ENCODE measurements at places on chromosomes 16 and 17.

DNA sequence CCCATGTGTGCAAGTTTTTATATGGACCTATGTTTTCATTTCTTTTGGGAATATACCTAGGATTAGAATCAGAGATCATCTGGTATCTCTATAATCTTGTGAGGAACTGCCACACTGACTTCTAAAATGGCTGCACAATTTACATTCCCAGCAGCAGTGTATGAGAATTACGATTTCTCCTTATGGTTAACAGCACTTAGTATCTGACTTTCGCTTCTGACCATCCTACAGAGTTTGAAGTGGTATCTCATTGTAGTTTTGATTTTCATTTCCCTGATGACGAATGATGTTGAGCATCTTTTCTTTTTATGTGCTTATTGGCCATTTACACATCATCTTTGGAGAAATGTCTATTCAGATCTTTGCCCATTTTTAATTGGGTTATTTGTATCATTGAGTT lies 10.0 kb downstream of the C16orf96 start:
- DNase-seq: no peak

DNA sequence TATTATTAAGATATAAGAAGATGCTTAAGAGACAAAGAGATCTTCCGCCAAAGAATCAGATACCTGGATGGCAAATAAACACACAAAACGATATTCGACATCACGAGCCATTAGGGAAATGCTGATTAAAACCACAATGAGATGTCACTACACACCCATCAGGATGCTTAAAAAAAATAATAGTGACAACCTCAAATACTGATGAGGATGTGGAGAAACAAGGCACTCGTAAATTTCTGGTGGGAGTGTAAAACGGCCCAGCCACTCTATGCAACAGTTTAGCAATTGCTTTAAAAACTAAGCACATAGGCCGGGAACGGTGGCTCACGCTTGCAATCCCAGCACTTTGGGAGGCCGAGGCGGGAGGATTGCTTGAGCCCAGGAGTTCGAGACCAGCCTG lies 39.4 kb downstream of the TBC1D16 start:
- DNase-seq: no peak

DNA sequence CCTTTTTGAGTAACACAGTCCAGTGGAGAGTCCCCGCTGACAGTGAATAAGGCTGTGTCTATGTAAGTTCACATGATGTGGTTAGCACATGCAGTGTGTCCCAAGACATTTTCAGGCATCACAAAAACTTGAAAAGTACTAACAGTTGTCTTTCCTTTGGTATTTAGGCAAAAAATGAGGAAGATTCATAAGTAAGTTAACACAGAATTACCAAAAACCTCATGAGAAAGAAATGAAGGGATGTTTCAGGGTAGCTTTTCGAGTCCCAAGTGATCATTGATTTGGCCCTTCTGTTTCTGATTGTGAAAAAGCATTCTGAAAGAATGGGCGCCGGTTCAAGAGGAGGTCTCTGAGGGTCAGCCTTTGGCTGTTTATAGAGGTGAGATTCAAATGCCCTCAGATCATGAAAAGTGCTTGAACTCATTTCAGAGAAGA lies 529 bp upstream of the ASPA start:
- DNase-seq: no peak

DNA sequence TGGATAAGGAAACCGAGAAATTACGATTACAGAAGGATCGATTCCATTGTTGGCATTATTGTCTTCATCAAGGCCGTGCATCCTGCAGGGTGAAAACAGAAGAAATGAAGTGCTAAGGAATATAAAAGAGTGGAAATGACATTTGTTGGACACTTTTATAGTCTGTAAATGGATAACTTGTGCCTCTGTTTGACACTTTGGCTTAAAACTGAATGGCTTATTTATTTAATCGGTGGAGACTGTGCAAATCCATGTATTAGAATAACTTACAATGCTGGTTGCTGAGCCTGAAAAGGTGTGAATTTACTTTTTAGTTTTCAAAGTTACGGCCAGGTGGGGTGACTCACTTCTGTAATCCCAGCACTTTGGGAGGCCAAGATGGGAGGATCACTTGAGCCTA lies 31.4 kb downstream of the ITGB3 start:
- DNase-seq: no peak

DNA sequence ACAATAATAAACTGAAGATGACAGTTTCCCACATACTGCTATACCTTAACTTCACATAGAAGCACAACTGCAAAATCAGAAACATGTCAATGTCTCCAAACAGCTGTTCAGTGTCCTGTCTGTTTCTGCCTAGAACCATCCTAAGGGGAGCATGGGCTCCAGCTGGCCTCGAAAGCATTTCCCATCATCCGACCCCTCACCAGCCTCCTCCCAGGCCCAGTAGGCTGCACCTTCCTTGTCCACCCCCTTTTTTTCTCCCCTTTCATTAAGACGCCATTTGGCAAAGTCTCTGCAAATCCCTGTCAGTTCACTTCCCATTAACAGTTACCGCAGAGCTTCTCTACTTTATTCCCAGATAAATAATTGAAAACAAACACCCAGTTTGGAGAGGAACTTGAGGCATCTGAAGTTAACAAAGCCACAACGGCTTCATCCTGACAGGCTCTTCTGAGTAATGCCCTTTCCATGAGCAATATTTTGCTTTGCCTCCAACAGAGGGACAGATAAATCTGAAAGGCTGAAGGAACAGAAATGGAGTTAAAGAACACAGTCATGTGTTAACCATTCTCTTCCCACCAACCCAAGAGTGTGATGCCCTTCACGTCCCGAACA lies 65.3 kb downstream of the SLC39A11 start:
- DNase-seq: no peak

GRCh38 chr17:68302066-68302564 lies 10.8 kb downstream of the ARSG start:
- no peak for DNase-seq
